ENCODE measurements at places on chromosomes 5 and 9.
A peak's percentile ranks its signal among the peaks of the same experiment; 100 is the strongest.

- no peak for DNase-seq
These were observed 97.8 kb upstream of the SMC5 start for GRCh38 chr9:70160686-70161600.

DNA sequence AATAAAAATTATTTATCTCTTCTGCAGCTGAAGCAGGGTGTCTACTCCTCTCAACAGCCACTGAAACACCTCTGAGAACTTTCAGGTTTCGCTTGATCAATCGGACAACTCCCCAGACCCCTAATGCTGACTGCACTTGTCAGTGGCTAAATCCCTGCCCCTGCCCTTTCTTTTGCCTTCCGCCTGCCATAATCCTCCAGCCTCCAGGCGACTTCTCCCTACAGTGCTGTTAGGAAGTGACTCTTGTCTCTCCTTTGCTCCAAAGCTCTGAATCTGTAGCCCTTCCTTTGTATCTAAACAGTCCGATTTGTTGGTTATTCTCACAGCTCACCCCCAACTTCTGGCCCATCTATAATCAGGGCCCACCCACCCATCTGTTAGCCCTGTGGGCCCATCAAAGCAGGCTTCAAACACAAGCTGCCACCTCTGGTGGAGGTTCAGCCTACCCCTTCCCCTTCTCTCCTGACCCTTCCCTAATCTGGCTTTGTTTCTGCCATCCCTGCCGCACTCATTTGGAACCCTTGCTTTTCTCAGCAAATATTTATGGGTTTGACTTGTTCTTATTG lies 53.7 kb upstream of the IFNK start:
- DNase-seq = no peak

- no peak for DNase-seq
These were observed 287.6 kb upstream of the MSX2 start for GRCh38 chr5:174436750-174437149.

DNA sequence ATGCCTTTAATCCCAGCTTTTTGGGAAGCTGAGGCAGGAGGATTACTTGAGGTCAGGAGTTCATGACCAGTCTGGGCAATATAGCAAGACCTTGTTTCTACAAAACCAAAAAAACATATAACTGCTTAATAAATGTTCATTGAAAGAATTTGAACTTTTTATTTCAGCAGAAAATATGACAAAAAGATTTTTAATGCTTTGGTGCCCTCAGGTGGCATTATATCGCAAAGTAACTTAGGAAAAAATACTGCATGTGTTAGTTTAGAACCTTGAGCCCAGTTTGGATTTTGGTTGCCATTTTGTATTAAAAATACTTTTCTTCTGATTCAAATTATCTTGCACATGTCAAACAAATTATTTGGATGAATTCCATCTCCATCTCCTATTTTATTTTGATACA lies 103.2 kb downstream of the GPBP1 start:
- no peak for DNase-seq

- DNase-seq = no peak
These were observed 24.1 kb downstream of the EXD3 start for GRCh38 chr9:137398561-137399468.

DNA sequence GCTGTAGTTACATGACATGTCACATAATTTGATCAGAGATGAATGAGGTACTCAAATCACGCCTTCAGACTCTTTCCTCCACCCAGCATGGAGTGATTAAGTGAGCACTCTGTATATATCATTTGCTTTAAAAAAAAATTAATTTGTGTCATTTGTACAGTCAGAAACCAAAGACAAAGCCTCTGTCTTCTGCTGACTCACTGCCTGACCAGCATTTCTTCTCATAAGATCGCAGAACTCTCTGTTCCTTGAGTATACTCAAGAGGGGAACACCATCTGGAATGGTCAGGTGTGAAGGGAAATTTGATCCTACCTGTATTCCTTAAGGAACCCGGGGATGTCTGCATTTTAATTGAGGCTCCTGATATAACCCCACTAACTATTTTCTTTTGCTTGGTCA lies 254.4 kb downstream of the FAM114A2 start:
- no peak for DNase-seq

GRCh38 chr9:95316274-95316673 lies 1.2 kb downstream of the FANCC start:
- DNase-seq = no peak

GRCh38 chr5:84830265-84830664 lies 445.6 kb upstream of the EDIL3 start:
- DNase-seq = no peak

DNA sequence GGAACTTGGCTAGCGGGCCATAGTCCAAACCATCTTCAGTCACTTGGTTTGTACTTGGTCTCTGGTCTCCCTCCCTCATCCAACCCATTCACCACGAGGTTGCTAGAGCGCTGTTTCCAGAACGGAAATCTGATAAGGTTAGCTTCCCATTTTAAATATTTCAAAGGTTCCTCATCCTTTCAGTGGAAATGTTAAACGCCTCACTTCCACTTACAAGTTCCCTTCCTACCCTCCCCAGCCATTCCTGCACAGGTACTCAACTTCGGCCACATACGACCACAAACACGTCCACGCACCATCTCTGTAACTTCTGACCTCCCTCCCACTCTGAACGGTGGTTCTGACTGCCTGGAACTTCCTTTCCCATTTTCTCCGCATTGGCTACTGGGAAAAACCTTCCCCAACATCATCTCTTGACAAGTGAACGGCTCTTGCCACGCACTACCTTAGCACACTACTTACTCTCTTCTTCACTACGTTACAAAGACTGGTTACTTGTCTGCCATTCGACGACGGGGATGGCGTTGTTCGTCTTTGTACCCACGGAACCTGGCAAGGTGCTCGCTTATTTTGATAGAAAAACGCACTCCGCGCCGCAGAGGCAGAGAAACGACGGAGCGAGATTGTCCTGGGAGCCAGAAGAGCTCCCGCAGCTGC lies 629 bp downstream of the CCNH start:
- no peak for DNase-seq

- DNase-seq = no peak
These were observed 18.1 kb downstream of the PTCH1 start for GRCh38 chr9:95498641-95499040.

- no peak for DNase-seq
These were observed 363.7 kb downstream of the CSNK1G3 start for GRCh38 chr5:123875561-123876275.

DNA sequence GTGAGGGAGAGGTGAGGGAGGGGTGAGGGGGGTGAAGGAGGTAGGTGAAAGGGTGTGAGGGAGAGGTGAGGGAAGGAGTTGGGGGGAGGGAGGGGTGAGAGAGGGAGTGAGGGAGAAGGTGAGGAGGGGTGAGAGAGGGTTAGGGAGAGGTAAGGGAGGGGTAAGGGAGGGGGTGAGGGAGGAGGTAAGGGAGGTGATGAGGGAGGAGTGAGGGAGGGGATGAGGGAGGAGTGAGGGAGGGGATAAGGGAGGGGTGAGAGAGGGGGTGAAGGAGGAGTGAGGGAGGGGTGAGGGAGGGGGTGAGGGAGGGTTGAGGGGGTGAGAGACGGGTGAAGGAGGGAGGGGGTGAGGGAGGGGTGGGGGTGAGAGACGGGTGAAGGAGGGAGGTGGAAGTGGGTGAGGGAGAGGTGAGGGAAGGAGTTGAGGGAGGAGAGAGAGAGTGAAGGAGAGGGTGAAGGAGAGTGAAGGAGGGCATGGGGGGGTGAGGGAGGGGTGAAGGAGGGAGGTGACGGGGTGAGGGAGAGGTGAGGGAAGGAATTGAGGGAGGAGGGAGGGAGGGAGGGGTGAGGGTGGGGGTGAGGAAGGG lies 18.5 kb downstream of the NINJ1 start:
- DNase-seq = peak; percentile 2

- peak; percentile 21 for DNase-seq
These were observed 188.4 kb downstream of the SNCAIP start for GRCh38 chr5:122500245-122501088.

GRCh38 chr9:69168709-69169217 lies 5.3 kb upstream of the TJP2 start:
- no peak for DNase-seq

- DNase-seq = no peak
These were observed 102.5 kb downstream of the ST8SIA4 start for GRCh38 chr5:100800562-100800961.

GRCh38 chr5:160155017-160155750 lies 35.9 kb upstream of the PWWP2A start:
- DNase-seq = no peak

DNA sequence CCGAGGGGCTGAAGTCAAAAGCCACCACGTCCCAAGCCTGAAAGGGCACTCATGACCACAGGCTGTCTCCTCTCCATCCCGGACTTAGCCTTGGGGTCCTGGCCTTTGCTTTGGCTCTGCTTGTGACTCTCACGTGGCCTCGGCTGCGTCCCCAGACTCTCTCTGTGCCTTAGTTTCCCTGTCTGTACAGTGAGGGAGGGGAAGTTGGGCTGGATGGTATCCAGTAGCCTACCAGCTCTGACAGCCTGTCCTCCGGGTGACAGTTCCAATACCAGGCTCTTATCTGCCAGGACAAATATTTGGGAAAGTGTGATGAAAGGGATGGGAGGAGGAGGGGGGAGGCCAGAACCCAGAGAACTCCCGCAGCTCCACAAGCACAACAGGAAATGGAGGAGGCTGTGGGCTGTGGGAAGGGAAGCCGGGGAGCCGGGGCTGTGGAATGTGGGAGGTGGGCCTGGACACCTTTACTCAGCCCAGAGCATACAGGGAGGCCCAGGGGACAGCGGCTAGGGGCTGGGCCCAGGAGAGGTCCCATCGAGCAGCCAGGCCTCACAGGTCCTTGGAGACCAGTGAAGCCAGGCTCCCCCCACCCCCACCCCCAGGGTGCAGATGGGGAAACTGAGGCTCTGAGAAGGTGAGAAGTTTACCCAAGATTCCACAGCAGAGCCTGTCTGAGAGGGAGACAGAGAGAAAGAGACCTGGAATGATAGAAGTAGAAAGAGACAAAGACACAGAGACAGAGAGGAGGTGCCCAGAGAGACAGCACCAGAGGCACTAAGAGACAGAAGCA lies 18.3 kb downstream of the PDGFRB start:
- DNase-seq = no peak

DNA sequence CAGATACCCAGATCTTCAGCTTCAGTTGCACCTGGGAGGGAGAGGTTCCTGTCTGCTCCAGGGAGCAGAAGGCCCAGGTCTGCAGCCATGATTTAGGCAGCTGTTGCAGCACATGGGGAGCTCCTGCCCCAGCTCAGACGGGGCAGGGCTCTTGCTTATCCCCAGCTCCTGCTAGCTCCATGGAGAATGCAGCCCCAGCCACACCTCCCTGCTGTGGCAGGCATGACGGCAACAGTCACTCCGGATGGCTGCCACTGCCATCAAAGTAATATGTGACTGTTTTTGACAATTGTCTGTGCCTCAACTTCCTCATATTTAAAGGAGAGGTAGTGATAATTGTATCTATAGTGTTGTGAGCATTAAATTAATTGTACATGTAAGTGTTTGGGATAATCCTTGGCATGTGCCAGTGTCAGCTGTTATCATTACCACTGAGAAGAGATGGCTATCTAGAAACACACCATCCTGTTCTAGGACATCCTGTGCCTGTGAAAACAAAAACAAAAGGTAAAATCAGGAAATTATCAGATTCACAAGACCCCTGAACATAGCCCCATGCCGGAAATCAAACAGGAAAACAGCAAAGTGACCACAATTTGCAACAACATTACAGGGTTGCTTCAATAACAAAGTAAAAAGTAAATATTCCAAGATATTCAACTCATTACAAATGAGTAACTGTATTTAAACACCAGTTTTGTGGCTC lies 1048.8 kb upstream of the ACO1 start:
- no peak for DNase-seq

DNA sequence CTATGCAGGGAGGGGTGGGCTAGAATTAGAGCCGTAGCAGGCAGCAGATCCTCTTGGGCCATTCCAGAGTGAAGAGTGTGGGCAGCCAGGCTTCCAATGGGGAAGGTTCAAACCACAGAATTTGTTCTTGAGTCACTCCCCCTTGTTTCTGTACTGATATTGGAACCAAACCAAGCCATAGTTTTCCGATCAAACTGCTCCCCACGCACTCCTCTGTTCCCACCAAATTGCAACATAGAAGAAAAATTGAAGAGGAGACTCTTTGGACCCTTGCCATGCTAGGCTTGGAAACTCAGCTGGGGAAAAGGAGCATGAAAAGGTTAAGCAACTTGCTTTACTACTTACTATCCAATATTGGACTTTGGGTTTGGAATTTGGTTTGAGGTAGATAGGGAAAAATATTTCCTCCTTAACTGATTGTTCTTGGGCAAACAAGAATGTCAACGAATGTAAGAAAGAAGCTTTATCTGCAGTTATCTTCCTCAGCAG lies 165.8 kb upstream of the NR3C1 start:
- no peak for DNase-seq

GRCh38 chr9:126301985-126302603 lies 24.5 kb upstream of the MVB12B start:
- peak; percentile 55 for DNase-seq

- DNase-seq = no peak
These were observed 83.6 kb downstream of the SMC2 start for GRCh38 chr9:104177676-104178075.

DNA sequence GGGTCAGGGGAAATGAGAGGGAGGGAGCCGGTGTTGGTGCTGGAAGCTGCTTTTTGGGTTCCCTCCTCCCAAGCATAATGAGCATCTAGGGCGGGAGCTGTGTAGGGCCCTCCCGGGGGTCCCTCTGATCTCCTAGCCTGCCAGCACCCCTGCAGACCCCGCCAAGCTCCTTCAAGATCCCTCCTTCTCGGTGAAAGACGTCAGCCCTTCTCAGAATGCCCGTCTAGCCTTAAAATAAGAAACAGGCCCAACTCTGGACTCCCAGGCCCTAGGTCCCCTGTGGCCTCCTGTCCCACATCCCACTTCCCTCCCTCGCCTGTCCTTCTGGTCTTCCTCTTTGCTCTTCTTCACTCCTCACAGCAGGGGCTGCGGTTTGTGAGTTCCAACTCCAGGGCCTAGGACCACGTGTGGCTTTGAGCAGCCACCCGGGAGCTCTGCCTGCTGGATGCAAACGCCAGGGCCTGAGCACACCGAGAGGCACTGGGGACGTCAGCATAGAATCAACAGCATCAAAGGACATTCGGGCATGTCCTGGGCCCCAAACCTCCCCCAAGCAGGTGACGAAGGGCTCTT lies 8.8 kb upstream of the SCGB3A1 start:
- peak; percentile 47 for DNase-seq

DNA sequence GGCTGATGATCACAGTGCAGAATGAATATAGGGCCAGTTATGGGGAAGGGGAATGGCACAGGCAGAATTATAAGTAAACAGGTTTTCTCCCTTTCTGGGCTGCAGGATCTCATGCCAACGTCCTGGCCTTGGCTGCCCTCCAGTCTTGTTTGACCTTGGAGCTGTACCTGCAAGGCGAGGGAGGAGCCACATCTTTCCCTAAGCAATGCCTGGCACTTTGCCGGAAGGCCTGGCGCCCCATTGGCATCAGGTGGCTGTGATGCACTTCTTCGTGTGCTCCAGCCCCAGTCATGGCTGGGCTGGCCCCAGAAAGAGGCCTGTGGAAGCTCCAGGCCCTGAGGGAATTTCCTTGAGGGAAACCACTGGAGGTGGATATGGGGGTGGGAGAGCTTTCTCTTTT lies 16.7 kb upstream of the IQGAP2 start:
- DNase-seq = no peak

- DNase-seq = no peak
These were observed 55.0 kb downstream of the OXCT1 start for GRCh38 chr5:41815261-41815660.
